ENCODE measurements at places on chromosomes 11 and 22.

GRCh38 chr22:35479985-35480550 lies 60.6 kb upstream of the RASD2 start:
- H3K4me1 ChIP-seq, result no peaks in the 10 kb centered on the region
- H3K27me3 ChIP-seq, result no peaks in the 10 kb centered on the region
- no peak for DNase-seq
- no peak overlapping the region for H3K27ac ChIP-seq

DNA sequence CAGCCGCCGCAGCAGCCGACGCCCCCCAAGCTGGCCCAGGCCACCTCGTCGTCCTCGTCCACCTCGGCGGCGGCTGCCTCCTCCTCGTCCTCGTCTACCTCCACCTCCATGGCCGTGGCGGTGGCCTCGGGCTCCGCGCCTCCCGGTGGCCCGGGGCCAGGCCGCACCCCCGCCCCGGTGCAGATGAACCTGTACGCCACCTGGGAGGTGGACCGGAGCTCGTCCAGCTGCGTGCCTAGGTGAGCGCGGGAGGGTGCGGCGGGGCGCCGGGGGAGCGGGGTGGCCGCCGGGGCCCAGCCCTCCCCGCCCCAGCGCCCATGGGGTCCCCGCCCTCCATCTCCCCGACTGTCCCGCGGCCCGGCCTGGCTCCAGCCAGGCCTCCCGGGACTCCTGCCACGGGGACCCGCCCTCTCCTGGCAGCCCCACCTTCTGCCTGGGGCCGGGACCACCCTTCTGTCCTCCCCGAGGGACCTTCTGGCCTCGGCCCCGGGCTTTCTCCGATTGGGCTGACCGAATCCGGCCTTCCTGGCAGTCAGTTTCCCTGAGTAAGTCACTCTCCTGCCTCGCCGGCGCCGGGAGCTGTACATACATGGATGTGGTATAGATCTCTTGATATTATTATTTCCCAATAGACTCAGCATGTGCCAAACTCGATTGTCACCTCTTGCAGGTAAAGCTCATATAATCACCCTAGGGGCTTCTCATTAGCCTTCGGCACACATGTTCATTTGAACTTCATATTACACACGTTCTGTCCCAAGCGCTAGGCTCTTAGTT lies 720 bp downstream of the PACS1 start:
- H3K27me3 ChIP-seq, result no peaks in the 10 kb centered on the region
- H3K4me3 ChIP-seq, result peak overlapping the region; percentile 76
- H3K36me3 ChIP-seq, result peaks cover 33% of the 10 kb centered on the region
- H3K27ac ChIP-seq, result peak overlapping the region; percentile 38
- peak; percentile 9 for DNase-seq

DNA sequence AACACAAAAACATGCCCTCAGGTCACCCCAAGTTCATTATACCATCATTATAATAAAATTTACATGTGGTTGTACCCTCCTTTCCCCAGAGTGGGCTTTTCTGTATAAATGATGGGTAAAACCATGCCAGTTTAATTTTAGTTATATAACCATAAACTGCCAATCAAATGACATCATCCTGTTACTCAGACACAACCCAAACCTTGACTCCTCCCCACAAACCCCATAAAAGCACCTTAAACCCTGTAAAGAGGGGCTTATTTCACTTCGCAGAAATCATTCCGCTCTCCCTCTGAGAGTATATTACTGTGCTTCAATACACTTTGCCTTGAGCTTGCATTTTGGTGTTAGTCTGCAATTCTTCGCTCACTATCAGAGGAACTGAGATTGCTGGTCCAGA lies 5.5 kb upstream of the APOL3 start:
- no peak for DNase-seq
- peaks cover 42% of the 10 kb centered on the region for H3K4me1 ChIP-seq
- H3K4me3 ChIP-seq, result no peak overlapping the region
- peak overlapping the region; percentile 15 for H3K27ac ChIP-seq
- H3K36me3 ChIP-seq, result no peaks in the 10 kb centered on the region

DNA sequence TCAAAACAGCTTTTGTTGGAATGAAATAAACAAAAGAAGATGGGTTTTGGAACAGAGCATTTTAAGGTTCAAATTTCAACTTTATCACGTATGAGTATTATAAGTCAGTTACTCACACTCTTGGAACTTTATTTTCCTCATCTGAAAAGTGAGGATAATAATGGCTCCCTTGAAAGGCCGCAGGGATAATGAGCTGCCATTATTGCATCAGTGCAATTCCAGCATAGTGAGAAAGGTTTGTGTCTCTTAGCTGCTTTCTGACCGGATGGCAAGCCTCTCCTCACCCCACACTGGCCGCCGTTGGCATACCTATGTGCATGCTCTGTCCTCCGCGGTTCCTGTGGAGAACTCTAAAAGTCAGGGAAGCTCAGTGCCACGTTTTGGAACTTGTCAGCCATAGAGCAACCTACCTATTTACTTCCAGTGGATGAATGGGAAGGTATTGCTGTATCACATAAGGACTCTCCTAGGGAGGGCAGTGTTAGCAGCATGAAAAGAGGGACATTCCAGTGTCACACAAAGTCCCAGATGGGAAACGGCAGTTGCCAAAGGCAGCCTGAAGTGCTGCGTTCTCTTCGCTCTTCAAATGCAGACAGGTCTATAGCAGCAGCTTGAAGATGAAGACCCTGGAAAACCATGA lies 368.9 kb downstream of the NTM start:
- no peak for DNase-seq
- no peaks in the 10 kb centered on the region for H3K4me1 ChIP-seq
- no peak overlapping the region for H3K27ac ChIP-seq
- H3K27me3 ChIP-seq, result no peaks in the 10 kb centered on the region

DNA sequence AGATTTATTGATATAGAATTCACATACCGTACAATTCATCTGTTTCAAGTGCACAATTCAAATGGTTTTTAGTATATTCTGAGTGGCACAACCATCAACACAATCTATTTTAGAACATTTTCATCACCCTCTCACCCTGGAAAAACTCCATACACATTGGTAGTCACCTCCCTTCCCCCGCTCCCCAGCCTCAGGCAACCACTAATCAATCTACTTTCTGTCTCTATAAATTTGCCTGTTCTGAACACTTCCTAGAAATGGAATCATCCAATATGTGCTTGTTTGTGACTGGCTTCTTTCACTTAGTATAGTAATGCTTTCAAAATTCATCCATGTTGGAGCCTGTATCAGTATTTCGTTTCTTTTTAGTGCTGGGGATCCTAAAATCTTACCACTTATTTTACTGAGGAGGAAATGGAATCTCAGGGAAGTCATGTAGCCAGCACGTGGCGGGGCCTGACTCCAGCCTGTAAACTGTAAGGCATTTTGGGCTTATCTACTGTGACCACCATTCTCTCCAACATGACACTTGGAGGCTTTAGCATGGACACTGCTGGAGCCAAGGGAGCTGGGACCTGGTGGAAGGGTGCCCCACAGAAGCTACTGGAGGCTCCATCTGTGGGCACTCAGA lies 905 bp upstream of the UCP3 start:
- no peak overlapping the region for H3K4me3 ChIP-seq
- H3K27ac ChIP-seq, result no peak overlapping the region
- no peaks in the 10 kb centered on the region for H3K36me3 ChIP-seq

GRCh38 chr22:38072322-38073149 lies 11.4 kb downstream of the SLC16A8 start:
- peaks cover 11% of the 10 kb centered on the region for H3K36me3 ChIP-seq
- no peak for DNase-seq
- H3K4me1 ChIP-seq, result no peaks in the 10 kb centered on the region
- no peak overlapping the region for H3K27ac ChIP-seq

DNA sequence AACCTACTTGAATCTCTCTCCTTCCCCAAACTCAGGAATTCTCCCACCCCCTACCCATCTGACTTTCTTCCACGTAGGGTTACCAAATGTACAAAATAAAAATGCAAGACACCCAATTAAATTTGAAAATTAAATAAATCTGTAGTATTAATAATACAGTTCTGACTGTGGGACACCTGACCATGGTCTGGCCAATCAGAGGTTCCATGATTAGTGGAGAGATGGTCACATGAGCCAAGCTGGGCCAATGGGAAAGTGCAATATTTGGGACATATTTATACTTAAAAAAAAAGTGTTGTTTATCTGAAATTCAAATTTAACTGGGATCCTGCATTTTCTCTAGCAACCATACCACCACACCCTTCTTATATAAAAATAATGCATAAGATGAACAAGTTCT lies 29.8 kb upstream of the ASPHD2 start:
- H3K27ac ChIP-seq, result no peak overlapping the region
- H3K4me1 ChIP-seq, result no peaks in the 10 kb centered on the region
- no peak for DNase-seq

GRCh38 chr11:36306888-36307287 lies 10.8 kb downstream of the PRR5L start:
- H3K4me3 ChIP-seq, result no peak overlapping the region
- H3K4me1 ChIP-seq, result no peaks in the 10 kb centered on the region
- H3K27ac ChIP-seq, result no peak overlapping the region

DNA sequence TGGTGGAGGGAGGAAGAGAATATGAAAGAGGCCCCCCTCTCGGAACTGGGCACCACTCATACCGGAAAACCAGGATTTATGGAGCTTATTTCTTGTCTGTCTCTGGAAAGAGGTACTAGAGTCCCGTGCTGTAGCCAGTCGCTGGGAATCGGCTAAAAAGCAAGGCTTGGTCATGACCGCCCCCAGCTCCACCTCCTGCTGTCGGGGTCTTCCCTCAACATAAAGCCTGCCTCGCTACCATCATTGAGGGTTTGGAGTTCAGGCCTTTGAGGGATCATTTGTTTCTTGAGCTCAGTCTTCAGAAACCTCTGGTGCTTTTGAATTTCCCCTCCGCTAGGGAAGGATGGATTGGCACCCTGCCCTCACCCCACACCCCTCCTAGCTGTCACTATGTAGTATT lies 97.1 kb downstream of the TSPAN18 start:
- no peaks in the 10 kb centered on the region for H3K4me1 ChIP-seq
- H3K27me3 ChIP-seq, result no peaks in the 10 kb centered on the region
- H3K36me3 ChIP-seq, result no peaks in the 10 kb centered on the region
- no peak overlapping the region for H3K4me3 ChIP-seq

GRCh38 chr11:13258855-13259254 lies 18.7 kb upstream of the BMAL1 start:
- no peak overlapping the region for H3K4me3 ChIP-seq
- H3K4me1 ChIP-seq, result peaks cover 4% of the 10 kb centered on the region
- no peak for DNase-seq
- no peak overlapping the region for H3K27ac ChIP-seq
- H3K27me3 ChIP-seq, result no peaks in the 10 kb centered on the region

DNA sequence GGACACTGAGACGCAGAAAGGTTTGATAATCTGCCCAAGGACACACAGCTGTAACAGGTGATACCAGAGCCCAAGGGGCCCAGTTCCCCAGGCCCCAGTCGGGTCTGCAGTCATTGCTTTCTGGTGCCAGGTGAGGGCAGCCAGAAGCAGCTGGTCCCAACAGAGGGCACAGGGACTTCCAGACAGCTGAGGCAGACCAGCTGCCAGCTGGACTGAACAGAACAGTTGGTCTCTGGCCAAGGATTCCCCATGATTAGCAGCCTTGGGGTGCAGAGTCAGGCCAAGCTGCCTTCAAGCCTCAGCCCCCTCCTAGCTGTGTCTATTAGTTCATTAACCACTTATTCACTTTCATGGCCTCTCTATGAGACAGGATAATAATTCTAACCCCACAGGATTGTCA lies 105.6 kb downstream of the RRAS2 start:
- H3K4me1 ChIP-seq, result peaks cover 9% of the 10 kb centered on the region
- H3K4me3 ChIP-seq, result no peak overlapping the region
- no peaks in the 10 kb centered on the region for H3K36me3 ChIP-seq
- no peak overlapping the region for H3K27ac ChIP-seq

- no peaks in the 10 kb centered on the region for H3K4me1 ChIP-seq
- no peaks in the 10 kb centered on the region for H3K27me3 ChIP-seq
- no peak overlapping the region for H3K27ac ChIP-seq
- no peak for DNase-seq
- H3K36me3 ChIP-seq, result no peaks in the 10 kb centered on the region
Measured at GRCh38 chr11:66747480-66747879, 18.5 kb upstream of the SPTBN2 start.

GRCh38 chr22:40345815-40346184 lies 500 bp upstream of the ADSL start:
- DNase-seq, result peak; percentile 72
- peaks cover 48% of the 10 kb centered on the region for H3K4me1 ChIP-seq
- H3K27ac ChIP-seq, result peak overlapping the region; percentile 83
- peaks cover 5% of the 10 kb centered on the region for H3K36me3 ChIP-seq
- peak overlapping the region; percentile 78 for H3K4me3 ChIP-seq

DNA sequence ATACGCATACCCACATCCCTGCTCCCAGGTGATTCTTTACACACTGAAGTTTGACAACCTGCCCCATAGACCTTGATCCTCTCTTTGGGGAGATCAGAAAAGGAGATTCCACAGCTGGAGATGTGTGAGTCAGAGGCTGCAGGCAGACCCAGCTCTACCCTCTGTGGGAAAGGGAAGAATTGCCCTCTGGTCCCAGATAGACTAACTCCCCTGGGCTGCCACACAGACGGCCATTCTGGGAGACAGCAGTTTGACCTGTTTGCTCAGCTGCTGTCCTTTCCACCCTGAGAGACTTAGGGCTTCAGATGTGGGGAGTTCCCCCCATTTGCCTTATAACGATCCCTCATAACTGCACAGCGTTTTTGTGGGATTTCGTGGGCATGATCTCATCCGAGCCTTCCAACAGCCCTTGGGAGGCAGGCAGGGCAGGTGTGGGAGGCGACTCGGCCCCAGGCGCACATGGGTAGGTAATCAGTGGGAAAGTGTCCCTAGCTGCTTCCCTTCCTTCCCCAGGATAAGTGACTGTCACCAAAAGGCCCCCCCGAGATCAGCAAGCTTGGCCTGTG lies 14.1 kb downstream of the FAM83F start:
- no peak overlapping the region for H3K27ac ChIP-seq
- H3K4me1 ChIP-seq, result peaks cover 6% of the 10 kb centered on the region
- no peaks in the 10 kb centered on the region for H3K36me3 ChIP-seq
- no peak overlapping the region for H3K4me3 ChIP-seq
- DNase-seq, result no peak

DNA sequence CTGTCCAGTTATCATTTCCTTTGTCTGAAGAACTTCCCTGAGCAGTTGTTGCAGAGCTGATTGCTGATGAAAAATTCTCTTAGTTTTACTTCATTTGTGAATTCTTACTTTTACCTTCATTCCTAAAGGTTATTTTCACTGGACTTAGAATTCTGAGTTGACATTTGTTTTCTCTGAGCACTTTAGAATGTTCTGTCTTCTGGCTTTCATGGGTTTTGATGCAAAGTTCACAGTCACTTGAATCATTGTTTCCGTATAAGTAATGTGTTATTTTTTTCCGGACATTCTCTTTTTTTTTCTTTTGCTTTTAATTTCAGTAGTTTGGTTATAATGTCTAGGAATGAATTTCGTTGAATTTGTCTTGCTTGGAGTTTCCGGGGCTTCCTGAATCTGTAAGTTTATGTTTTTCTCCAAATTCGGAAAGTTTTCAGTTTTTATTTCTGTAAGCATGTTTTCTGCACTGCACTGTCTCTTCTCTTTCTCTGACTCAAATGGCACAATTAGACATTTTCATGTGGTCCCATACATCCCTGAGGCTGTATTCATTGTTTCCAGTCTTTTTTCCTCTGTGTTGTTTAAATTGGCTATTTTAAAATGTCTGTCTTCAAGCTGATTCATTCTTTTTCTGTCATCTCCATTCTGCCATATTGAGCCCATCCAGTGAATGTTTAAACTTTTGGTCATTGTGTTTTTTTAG lies 68.5 kb upstream of the NARS2 start:
- no peak for DNase-seq
- H3K27ac ChIP-seq, result no peak overlapping the region
- H3K27me3 ChIP-seq, result no peaks in the 10 kb centered on the region
- no peak overlapping the region for H3K4me3 ChIP-seq
- peaks cover 4% of the 10 kb centered on the region for H3K4me1 ChIP-seq
- H3K36me3 ChIP-seq, result no peaks in the 10 kb centered on the region

All from CD8-positive, alpha-beta memory T cell (primary cell).